Neural progenitor cell (in vitro differentiated cells): ENCODE measurements at places on chromosomes 11 and 22. TPM values are rescaled to one million over a fixed set of nuclear protein-coding genes. Genes with fewer than 3 reads are reported as not detected.

The MYEOV gene
- total RNA-seq = not detected in 2 replicates

The EXPH5 gene
- total RNA-seq = 0.84 and 1.4 TPM in 2 replicates

The APOC3 gene
- not detected in 2 replicates for total RNA-seq

The DCHS1 gene
- 4.5 and 9.0 TPM in 2 replicates for total RNA-seq

The SYT8 gene
- total RNA-seq = not detected in 2 replicates

DNA sequence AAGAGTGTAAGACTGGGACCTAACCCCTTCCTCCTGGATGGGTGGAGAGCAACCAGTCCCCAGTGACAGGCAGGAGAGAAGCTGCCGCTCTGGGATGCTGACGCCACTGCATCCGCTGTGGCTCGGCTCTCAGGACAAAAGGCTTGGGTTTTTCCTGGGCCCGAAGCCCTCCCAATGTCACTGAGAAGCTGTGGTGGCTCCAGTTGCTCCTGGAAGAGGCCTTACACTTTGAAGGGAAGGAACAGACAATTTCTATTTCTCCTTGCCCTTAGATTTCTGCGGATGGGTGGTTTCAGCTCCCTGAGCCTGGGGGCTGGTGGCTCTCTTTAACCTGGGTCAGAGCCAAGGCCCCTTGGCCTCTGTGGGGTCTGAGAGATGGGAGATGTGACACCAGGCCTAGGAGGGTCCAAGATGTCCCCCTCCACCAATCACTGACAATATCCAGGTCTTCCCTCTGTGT, 21.4 kb downstream of the TPBGL start:
- H3K4me3 ChIP-seq = no peak overlapping the region
- H3K27me3 ChIP-seq = no peaks in the 10 kb centered on the region
- no peaks in the 10 kb centered on the region for H3K36me3 ChIP-seq
- H3K4me1 ChIP-seq = no peaks in the 10 kb centered on the region
- H3K27ac ChIP-seq = no peak overlapping the region

- H3K36me3 ChIP-seq = no peaks in the 10 kb centered on the region
- no peak overlapping the region for H3K4me3 ChIP-seq
- H3K27me3 ChIP-seq = no peaks in the 10 kb centered on the region
- H3K27ac ChIP-seq = no peak overlapping the region
Observed at GRCh38 chr22:33070600-33070999, 12.4 kb upstream of the SYN3 start.

DNA sequence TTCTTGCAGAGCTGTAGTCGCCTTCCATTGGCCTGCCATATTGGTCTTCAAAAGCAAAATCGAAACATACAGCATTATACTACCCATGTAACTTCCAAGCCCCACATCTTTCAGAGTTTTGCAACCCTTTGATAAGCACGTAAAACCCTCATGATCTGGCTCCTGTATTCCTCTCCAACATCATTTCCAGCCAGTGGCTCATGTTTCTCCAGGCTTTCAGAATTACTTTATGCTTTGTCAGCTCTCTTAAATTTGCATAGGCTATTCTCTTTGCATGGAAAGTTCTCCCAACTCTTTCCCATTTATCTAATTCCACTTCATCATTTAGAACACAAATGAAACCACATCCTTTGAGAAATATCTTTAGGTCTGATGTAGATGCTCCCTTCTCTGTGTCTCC, 67.8 kb upstream of the DDI1 start:
- no peaks in the 10 kb centered on the region for H3K4me1 ChIP-seq
- no peak overlapping the region for H3K4me3 ChIP-seq
- no peaks in the 10 kb centered on the region for H3K36me3 ChIP-seq
- H3K27me3 ChIP-seq = no peaks in the 10 kb centered on the region

DNA sequence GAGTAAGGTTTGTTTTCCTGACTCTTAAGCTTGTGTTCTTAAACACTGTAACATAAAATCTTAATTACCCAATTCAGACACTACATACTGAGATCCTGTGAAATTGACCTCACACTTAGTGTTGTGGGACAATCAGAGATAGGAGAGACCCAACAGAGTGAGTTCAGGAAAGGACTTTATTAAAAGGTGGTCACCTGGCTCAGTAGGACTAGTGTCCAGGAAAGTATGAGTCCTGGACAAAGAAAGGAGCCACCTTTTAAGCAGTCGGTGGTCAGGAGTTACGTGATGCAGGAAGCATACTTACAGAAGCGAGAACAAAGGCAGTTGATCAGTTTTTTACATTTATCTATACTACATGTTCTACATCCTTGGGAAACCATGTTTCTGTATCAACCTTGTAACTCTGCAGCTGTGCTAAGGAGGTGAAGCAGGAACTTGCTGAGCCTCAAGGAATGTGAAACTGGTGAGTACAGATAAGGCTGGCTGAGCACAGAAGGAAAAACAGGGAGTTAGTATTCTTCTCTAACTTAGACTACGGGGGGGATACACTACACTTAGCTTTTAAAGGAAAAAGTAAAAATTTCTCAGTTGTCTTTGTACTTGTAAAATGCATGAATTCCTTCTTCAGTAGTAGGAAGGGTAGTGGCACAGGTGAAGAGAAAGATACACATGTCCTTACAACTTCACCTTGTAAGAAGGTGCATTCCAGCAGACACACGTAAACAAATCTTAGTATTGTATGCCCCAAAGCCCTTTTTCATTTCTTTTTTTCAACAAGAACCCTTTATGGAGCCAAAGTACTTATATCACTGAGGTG, 15.1 kb downstream of the OR51E1 start:
- no peak for DNase-seq
- no peak overlapping the region for H3K4me3 ChIP-seq
- H3K27ac ChIP-seq = no peak overlapping the region
- no peaks in the 10 kb centered on the region for H3K36me3 ChIP-seq
- no peaks in the 10 kb centered on the region for H3K27me3 ChIP-seq
